Mammary epithelial cell (primary cell): ENCODE measurements at places on chromosomes 5 and 9.

DNA sequence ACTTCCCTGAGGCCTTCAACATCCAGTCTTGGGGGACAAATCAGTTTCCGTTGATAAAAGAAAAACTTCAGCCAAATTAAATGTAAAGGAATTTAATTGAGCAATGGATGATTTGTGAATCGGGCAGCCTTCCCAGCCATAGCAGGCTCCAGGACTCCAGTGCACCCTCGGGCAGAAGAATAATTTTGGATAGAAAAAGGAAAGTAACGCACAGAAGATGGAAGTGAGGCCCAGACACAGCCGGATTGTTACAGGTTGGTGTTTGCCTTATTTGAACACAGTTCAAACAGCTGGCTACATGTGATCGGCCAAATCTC, 19.1 kb downstream of the MRPL36 start:
- DNase-seq: no peak

DNA sequence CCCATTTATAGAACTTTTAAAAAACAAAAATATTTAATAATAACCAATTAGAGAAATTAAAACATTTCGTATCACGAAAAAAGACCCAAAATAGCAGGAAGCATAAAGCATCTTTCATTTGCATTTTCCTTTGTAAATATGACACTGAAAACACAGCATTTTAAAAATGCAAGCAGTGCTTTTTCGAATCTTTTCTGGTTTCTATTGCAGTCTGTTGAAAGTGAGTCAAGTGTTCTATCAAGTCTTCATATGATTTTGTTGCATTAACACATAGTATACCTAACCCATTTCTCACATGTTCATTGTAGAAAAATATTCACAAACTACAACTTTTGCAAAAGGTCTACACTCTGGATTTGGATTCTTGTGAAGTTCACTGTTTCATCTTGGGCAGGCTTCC, 198.8 kb downstream of the SEMA5A start:
- no peak for DNase-seq

GRCh38 chr9:1384816-1385215, 334.7 kb downstream of the DMRT2 start:
- DNase-seq: no peak

- DNase-seq: no peak
Measured at GRCh38 chr5:103035701-103036100, 84.2 kb downstream of the GIN1 start.

GRCh38 chr9:116475201-116475600, 211.9 kb upstream of the TRIM32 start:
- DNase-seq: peak; percentile 2

DNA sequence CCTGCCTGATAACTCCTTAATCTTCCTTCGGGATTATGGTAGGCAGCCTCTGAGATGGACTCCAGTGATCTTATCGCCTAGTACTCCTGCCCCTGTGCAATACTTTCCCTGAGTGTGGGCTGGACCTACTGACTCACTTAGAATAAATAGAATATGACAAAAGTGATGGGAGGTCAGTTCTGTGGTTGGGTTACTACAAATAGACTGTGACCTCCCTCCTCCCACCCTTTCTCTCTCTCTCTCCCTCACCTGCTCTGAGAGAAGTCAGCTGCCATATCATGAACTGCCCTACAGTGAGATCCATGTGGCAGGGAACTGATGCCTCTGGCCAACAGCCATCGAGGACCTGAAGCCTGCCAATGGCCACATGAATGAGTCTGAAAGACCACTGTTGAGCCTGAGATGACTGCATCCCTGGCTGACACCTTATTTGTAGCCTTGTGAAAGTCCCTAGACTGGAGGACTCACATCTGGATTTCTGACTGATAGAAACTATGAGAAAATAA, 31.7 kb downstream of the NRG2 start:
- DNase-seq: peak; percentile 51

GRCh38 chr5:148403344-148403743, 19.6 kb downstream of the FBXO38 start:
- no peak for DNase-seq

DNA sequence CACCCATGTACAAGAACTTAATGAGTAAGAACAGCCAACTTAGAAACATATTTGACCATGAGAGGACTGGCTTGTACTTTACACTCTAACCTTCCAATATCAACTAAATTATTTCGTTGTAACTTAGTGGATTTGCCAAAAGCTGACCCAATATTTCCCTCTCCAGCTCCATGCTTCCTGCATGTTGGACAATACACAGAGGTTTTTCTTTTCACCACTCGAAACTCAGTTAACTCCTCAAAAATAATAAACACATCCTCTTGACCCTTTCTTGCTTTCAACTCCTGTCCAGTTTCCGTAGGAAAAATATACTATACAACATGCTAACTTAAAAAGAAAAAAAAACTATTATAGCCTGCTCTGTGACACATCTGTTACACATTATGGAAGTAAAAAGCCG, 188.9 kb downstream of the MPDZ start:
- no peak for DNase-seq

DNA sequence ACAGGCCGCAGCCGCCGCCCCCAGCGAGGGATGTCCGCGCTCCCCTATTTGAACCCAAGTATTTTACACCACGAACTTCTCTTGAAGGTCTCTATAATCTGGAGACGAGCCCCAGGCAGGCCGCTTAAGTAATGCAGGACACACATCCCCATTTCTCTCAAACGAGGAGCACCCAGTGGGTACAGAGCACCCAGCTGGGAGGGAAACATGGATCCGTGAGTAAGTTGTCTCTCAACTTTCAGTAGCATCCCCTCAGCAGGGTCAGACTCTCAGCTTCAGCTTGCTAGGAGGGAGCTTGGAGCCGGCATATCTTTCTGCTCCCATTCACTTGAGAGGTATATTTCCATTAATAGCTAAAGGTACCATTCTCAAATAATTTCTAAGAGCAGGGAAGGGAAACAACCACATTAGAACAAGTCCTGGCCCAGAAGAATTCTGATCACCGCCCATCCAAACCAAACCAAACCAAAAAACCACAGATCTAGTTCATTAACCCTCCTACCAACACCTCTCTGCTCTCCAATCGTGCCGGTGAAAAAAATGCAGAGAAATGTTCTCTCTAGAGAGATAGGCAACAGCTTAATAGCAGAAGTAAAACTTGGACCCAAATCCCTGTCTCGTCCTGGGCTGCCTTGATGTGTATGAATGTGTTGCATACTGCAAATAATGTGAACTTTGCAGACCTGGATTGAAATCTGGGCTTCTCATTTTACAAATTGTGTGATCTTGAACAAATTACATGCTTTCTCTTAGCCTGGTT, 910 bp downstream of the TDRD7 start:
- peak; percentile 28 for DNase-seq

- DNase-seq: no peak
Measured at GRCh38 chr5:135102716-135103574, 68.9 kb upstream of the PITX1 start.

GRCh38 chr5:150082374-150082773, 4.0 kb downstream of the CSF1R start:
- DNase-seq: no peak

DNA sequence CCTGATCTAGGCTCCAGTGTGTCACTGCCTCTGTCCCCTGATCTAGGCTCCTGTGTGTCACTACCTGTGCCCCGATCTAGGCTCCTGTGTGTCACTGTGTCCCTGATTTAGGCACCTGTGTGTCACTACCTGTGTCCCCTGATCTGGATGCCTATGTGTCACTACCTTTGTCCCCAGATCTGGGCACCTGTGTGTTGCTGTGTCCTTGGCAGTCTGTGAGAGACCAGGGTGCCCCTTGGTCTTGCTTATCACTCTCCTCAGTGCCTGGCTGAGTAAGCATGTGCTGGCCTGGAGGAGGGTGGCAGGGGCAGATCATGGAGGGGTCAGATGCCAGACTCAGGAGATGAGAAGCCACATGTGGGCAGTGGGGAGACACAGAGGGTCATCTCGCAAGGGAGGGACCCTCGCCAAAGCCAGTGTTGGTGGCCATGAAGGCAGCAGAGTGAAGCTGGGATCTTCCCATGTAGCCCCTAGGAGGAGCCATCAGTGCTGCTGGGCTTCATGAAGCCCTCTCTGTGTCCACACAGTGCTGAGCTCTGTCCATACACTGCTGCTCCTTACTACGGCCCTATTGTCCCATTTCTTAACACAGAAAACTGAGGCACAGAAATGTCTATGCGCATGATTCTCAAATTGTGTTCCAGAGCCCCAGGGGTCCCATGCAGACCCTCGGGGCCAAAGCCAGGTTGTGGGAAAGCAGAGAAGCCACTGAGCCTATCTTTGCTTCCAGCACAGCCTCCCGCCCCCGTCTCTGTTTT, 15.5 kb downstream of the OLFML2A start:
- DNase-seq: no peak

GRCh38 chr9:18824095-18824666, 208.8 kb downstream of the SAXO1 start:
- DNase-seq: peak; percentile 15

DNA sequence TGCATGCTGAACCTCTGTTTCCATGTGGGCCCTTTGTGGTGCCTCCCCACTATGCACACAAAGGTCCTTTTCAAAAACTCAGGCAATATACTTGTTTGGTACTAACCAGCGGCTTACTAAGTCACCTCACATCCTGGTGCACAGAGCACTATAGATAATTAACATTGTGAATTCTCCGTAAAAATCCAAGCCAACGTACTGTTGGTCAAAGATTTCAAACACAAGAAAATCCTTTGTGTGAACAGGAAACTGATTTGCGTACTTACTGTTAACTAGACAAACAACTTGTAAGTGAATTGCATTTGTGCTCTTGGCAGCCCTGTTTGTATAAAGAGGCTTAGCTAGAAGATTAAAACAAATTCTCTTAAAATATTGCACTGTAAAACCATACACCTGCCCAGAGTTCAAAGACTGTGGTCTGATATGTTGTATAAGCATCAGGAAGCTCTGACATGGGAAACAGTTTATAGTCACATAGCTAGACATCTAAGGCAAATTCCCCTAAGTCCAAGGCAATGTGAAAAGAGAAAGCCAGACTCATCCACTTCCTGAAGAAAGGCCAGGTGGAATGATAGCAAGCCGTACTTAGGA, 125.0 kb upstream of the SLC12A2 start:
- no peak for DNase-seq

DNA sequence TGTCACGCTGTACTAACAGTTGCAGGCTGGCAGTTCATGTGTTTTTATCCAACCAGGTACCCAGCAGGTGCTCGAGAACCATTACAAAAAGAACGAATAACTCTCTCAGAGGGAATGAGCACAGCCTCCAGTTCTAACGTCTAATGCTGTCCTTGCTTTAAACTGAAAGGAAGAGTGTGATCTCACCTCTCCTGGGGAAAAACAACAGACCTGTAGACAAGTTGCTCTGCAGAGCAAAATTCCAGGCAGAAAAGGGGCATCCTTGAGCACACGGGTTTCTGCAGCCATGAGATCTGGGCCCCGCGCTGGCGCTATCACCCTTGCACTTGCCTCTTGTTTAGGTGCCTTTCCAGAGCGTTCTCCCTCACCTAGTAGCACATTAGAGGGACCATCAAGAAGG, 92.5 kb upstream of the DNAH5 start:
- DNase-seq: peak; percentile 36

DNA sequence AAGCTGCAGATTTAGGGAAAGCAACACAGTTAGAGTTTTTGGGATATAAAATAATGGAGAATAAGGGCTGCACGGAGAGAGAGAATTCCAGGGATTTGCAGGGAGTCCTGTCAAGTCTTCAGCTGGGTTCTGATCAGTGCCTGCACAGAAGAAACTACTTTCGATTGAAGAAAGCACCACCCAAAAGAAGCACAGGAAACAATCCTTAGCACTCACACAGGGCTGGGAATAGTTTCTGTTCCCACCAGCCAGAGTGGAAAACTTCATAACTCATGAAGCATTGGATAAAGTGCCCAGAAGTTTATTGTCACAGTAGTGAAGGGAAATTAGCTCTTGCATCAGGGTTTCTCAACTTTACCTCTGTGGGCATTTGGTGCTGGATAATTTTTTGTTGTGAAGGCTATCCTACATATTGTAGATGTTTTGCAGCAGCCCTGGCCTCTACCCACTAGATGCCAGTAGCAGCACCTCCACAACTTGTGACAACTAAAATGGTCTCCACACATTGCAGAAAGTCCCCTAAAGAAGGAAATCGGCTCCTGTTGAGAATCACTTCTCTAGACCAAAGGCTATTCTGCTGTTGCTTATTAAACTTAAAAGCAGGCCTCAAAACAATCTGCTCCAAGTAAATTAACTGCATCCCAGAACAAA, 71.0 kb upstream of the FAM120A start:
- no peak for DNase-seq

GRCh38 chr9:132748450-132748849, 78.2 kb downstream of the GTF3C4 start:
- DNase-seq: no peak

- no peak for DNase-seq
Measured at GRCh38 chr9:124303762-124304161, 46.0 kb downstream of the NEK6 start.

DNA sequence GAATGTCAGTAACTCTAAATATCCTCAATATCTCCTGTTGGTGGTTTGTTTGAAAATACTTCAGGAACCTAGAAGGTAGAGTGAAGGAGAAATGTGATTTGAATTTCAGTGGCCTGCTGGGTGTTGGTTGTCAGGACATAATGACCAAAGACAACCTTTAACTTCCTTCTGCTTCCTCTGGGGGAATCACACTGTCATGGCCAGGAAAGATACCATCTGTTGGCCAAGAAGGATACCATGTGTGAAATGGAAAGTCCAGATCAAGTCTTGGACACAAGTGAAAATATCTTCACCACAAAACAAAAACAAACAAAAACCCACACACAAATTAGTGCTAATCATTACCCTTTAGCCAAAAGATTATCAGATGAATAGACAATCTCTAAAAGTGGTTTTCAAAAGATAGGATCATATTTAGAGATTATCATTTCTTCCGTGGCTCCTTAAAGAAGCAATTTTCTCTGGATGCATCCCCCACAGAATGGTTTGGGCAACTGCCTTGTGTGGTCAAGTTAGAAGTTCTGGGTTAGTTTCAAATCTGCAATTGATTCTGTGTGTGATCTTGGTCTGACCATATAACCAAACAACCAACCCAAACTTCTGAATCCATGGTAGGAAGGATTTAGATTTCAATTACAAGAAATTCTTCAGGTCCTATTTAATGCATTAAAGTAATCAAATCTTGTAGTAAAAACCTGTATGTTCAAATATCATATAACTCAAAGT, 1.6 kb downstream of the C1QTNF3 start:
- no peak for DNase-seq

GRCh38 chr9:34059954-34060353, 11.3 kb upstream of the UBAP2 start:
- no peak for DNase-seq

DNA sequence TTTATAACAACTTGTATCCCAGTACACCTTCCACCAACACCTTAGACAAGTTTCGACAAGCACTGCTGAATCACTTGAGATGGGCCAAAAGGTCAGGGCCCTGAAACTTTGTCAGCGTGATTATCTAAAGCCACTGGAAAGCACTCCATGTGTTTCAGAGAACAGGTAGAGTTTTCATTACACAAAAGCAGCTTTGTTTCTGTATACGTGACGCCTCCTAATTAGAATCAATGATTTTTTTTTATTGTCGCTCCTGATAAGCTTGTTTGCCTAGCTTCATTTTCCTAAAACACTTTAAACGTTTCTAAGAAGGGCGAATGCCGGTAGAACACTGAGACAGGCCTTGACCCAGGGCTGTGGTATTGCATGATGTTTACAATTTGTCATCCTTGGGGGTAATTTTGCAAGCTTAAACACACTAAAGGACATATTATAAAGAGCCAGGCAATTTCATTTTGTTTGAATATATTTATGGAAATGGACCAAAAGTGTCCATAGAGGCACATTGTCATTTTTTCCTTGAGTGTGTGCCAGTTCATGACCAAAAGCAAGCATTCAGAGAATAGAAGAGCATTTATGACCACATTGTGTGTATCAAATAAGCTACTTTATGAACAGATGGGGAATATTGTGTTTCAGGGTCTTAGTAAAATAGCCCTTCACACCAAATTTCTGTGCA, 193.6 kb downstream of the GLIS3 start:
- DNase-seq: peak; percentile 83

- no peak for DNase-seq
Measured at GRCh38 chr5:65307931-65308330, 173.8 kb downstream of the ADAMTS6 start.
